GF-D8 (cell line): ENCODE measurements at places on chromosomes 5 and 9.

- DNase-seq: no peak
These were observed 1.5 kb upstream of the IL17B start for GRCh38 chr5:149380466-149381121.

GRCh38 chr5:57817001-57817453, 334.4 kb upstream of the ACTBL2 start:
- DNase-seq: no peak

- DNase-seq: no peak
These were observed 26.0 kb upstream of the GNE start for GRCh38 chr9:36284226-36284625.

DNA sequence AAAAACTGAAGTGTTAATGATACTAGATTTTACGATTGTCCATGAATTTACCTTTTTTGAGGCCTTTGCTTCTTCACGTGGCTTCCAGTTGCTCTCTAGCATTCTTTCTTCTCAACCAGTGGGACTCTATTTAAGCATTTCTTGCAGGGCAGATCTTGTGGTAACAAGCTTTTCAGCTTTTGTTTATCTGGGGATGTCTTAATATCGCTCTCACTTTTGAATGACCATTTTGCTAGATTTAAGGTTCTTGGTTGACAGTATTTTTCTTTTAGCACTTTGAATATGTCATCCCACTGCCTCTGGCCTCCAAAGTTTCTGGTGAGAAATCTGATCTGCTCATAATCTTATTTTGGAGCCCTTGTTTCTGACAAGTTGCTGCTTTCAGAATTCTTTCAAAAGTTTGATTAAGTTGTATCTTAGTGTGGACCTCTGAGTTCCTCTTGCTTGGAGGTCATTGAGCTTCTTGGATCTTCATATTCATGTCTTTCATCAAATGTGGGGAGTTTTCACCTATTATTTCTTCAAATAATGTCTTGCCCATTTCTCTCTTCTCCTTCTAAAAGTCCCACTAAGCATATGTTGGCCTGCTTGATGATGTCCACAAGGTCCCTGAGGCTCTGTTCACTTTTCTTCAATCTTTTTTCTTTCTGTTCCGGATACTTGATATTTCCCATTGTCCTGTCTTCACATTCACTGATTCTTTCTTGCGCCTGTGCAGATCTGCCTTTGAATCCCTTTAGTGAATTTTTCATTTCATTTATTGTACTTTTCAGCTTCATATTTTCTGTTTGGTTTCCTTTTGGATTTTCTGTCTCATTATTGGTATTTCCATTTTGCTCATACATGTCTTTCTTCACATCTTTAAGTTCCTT, 8.8 kb downstream of the EXOC3 start:
- no peak for DNase-seq

DNA sequence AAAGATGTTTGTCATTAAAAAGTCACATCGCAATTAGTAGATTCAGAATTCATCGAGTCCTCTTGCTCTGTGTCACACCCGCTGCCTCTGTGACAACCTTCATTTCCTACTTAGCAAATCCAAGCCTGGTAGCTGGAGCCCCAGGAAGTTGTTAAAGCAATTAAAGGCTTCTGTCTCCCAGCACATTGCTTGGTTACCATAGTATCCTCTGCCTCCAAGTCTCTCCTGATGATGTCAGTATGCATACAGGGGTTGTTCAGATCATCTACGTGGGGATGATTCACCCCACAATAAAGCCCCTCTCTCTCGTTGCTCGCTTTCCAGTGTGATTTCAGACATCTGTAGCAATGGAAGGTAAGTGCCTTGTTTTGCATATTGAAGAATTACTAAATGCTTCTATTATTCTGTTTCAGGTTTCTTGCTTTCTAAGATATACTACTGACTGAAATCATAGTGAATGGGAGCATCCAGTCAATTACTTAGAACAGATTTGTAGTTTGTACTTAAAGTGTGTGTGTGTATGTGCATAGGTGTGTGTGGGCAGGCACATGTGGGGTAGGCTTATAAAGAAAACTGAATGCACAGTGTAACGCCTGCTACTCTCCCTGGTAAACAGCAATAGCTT, 52.9 kb downstream of the PAM start:
- DNase-seq: no peak

DNA sequence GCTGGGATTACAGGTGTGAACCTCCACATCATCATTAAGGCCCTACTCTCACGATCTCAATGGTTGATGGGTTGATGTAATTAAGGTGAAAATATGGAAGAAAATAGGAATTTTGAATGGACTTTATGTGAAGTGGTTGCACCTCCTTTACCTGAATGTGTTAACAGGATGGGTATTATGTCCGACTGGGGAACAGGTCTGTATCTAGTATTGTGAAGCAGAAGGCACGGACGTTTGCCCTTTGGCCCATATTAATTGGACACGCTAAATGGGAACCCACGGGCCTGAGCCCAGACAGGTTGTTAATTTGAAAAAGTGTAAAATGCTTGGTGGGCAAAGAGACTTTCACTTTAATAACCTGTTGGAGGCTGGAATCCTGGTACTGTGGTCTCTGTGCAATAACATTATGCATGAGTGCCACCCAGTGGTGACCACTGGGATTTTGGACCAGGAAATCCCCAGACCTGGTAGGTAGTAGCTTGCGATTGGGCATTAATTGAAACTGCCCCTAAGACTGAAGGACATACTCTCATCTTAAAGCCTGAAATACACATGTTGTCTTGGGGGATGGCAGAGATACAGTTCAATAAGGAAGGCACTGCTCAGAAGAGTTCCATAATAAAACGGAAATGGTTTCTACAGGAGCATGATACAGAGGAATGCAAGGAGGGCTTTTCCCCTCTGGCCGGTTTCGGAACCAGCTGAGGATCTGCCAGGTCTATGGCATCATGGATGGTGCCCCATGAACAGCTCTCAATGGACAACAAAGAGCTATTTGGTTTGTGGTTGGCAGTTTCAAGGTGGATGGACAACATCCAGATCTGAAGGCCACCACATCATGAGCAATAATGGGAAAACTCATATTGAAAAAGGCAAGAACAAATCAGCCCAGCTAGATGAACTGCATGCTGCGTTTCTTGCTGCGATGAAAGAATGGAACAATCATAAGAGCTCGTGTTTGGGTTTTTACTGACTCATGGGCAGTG, 26.2 kb upstream of the BICD2 start:
- DNase-seq: no peak

DNA sequence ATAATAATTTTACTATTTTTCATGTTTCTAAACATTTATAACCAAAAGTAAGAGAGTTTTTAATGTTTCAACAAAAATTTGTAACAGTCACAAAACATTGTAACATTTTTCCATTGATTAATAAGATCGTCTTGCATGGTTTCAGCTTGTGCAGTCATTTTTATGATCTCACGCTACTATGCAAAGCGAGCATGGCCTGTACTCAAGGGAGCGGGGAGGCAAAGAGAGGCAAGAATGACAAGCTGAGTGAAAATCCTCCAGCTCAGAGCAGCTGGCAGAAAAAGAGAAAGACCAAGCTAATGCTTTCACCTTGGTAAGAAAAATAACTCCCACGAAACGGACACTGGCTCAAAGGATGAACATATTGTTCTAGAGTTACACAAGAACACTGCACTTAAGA, 90.0 kb upstream of the SV2C start:
- no peak for DNase-seq

DNA sequence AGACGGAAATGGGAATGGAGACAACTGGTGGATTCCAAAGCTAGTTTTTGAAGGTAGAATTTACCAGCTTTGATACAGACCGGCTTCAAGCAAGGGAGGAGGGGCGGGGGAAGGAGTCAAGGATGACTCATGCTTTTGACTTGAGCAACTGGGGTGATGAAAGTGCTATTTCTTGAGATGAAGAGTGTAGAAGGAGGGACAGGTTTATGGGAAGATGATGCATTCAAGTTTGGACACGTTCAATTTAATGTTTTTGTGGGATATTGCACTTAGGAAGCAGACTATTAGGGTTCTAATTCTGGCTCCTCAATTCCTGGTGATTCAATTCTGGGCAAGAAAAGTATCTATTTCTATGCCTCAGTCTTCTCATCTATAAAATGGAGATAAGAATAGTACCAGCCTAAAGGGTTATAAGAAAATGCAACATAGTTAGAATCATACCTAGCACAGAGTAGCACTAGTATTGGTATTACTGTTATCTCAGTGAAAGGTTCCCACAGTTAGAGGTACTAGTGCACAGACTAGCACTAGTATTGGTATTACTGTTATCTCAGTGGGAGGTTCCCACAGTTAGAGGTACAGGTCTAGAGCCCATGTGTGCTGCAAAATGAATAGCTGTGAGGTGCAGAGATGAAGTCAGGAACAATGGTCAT, 4.6 kb downstream of the NIPAL4 start:
- DNase-seq: no peak

GRCh38 chr9:100427366-100428263, 672 bp downstream of the MSANTD3 start:
- no peak for DNase-seq

- peak; percentile 85 for DNase-seq
These were observed 3.1 kb downstream of the TOR1B start for GRCh38 chr9:129806061-129806460.

GRCh38 chr5:44842496-44843282, 33.9 kb downstream of the MRPS30 start:
- DNase-seq: no peak

- DNase-seq: no peak
These were observed 705 bp downstream of the PWWP2A start for GRCh38 chr5:160118349-160119141.

- DNase-seq: no peak
These were observed 2.1 kb downstream of the RGS3 start for GRCh38 chr9:113465599-113466140.

- DNase-seq: no peak
These were observed 363.6 kb upstream of the TYRP1 start for GRCh38 chr9:12329623-12329985.

- DNase-seq: no peak
These were observed 236.6 kb downstream of the ARL15 start for GRCh38 chr5:54073735-54074134.

DNA sequence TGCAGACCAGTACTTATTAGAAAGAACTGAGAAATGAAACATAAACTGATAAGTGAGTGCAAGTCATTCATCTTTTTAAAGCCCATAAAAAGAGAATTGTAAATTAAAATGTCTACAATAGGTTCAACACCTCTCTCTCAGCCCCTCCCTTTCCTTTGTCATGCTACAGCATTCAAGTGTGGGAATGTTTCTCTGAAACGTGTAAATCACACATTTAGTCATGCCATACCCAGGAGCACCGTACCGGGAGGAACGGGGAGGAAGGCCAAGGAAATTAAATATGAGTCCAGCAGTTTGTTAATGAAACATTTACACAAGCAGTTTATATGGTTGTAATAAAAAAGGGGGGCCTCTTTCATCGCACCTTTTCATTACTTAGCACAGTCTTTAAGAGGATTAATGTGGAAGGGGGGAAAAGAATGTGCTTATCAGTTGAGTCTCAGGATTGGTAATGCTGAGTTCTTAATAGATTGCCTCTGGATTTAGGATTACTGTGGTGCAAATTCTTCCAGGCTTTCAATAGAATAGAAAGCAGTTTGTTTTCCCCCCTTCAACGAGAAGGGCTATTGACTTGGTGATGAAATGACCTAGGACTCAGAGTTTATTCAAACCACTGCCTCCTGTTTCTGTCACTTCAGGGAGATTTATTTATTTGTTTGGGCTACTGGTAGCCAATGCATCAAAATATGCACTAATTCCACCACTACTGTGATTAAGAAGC, 176.0 kb upstream of the ZNF608 start:
- DNase-seq: no peak

- no peak for DNase-seq
These were observed 13.3 kb upstream of the FEM1C start for GRCh38 chr5:115557667-115558387.

DNA sequence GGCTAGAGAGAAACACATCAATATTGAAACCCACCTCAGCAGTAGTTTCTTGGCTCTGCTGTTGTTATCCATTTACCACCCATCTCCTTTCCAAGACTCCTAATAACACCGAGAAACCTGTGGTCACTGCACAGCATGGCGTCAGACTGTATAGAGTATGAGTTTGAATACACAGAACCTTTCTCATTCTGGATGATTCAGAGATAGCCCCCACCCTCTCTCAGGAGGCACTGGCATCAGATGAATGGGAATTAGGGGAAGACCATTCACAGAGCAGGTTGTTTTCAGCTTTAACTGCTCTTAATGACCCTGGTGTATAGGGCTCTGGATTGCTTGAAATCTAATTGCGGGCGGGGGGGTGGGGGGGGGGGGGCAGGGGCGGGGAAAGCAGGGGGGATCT, 86.7 kb downstream of the GPR21 start:
- no peak for DNase-seq

GRCh38 chr9:113176803-113177202, 26.0 kb downstream of the SLC31A2 start:
- DNase-seq: no peak

DNA sequence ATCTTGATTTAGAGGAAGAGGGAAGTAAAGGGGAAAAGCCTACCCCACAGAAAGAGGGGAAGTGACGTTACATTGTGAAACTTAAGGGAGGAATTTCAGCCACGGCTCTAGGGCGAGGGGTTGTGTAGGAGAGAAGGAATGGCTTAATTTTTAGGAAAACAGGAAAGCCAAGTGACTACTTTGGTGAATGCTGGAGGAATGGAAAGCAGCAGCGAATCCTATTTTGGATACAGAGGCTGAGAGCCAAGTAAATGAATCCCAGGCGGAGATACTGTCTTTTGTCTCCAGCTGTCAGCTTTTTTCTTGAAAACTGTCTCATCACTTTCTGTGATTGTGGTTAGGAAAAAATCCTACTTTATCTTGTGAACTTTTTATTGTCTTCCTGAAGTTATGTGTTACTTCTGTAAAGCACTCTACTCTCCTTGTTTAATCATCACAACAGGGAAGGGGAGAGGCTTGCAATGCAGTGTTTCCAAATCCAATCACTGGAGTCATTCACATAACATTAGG, 188.4 kb downstream of the TSSK1B start:
- DNase-seq: no peak

DNA sequence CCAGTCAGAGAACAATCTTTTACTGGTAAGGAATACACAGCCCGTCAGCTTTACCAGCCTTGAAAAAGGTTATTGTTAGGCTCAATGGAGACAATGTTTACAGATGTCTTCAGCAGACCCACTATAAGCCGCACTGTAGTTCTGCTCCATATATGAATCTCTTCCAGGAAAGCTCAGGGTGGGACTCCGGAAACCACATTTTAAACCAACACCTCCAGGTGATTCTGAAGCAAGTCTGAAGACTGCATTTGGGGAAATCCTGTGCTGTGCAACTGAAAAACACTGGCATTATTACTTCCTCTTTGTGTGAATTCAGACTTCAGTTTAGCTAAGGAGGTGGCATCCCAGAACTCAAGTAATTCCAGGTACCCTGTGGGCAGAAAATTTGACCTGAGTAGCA, 3.5 kb downstream of the GZMK start:
- DNase-seq: no peak

- no peak for DNase-seq
These were observed 88.3 kb downstream of the BRINP1 start for GRCh38 chr9:119280740-119281485.
